ENCODE measurements at places on chromosomes 3 and 15.

GRCh38 chr15:55247766-55248427 is 41.7 kb downstream of the RAB27A start:
- DNase-seq, result no peak

GRCh38 chr3:145754605-145755289 is 406.2 kb downstream of the PLOD2 start:
- no peak for DNase-seq

GRCh38 chr3:65483480-65483879 is 555.2 kb downstream of the MAGI1 start:
- DNase-seq, result no peak

DNA sequence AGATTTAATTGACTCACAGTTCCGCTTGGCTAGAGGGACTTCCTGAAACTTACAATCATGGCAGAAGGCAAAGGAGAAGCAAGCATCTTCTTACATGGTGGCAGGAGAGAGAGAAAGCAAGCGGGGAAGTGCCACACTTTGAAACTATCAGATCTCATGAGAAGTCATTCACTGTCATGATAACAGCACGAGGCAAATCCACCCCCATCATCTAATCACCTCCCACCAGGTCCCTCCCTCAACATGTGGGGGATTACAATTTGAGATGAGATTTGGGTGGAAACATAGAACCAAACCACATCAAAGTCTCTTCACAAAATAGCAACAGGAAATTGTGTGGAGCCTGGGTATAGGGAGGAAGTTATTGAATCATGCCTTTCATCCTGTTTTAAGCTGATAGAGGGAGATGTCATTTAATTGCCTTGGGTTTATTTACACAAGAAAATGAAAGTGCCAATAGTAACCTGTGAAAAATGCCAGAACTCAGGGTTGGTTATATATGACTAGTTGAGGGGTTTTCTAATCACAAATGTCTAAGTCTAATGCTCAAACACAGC is 624.8 kb upstream of the LMCD1 start:
- peak; percentile 4 for DNase-seq

DNA sequence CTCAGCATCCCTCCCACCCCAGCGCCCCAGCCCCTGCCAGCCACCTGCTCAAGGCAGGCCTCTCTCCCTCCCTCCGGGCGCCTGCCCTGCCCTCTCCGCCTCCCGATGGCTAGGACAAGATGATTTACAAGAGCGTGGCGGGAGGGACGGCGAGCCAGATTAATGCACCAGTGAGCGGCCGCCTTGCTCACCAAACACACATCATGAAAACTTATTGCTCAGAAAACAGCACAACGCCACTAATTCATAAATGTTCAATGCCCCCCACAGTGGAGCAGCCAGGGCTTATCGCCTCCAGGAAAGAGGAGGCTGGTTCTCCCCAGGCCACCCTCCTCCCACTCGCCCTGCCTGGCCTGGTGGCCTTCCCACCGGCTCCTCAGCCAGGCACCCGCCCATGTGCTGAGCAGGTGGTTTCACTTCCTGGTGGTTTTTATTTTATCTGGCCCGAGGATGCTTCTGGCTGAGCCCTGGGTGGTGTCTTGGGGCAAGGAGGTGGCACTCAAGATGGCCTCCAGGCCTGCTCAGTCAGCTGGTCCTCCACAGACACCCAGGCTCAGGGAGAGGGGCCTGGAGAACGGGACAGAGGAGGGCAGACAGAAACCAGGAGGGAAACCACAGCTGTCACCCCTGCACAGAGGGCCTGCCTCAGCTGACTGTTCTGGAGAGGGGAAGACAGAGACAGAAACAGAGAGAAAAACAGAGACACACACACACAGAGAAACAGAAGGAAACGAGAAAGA is 284.9 kb downstream of the UACA start:
- no peak for DNase-seq

DNA sequence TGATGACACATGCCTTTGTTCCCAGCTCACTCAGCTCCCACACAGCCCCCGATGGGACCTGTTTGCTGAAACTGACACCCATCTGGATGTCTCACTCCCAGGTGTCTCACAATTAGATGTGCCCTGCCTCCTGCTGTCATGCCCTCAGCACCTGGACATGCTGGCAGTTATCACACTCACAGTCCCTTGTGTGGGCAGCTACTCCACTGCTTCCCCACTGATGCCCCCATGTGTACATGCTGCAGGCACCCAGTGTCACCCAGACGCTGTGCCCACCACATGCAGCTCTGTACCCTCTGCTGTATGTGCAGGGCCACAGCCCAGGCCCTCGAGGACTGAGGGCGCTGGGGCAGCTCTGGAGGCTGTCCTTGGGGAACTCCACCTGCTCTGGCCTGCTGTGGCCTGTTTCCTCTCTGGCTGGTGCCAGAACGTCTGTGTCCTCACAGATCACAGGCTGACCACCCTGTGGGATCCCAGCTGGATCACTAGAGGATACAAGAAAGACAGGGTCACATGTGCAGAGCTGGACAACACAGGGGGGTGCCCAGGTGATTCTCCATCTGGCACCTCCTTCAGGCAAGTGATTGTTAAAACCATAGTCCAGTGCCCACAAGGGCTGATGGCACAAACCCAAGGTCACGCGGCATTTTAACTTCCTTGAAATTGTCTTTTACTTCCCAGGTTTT is 14.0 kb downstream of the C3orf22 start:
- DNase-seq, result no peak

- no peak for DNase-seq
Measured at GRCh38 chr3:141367038-141367730, 1.1 kb upstream of the ZBTB38 start.

DNA sequence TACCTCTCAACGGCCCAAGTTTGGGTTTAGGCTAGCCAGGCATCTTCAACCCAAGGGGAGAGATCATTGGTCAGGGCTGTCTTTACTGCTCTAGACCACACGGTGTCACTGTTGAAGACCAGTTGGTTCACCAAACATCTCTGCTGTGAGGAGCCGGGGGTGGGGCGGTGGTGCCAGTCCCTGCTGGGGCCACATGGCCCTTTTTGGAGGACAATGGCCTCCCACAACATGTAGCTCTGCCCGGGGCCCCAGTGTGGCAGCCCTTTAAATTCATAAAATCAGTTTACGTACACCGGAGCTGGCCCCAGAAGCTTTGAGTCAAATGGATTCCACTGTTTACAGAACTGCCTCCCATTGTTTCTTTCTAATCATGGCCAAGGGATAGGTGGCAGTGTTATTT is 19.1 kb upstream of the TM4SF18 start:
- DNase-seq, result no peak

GRCh38 chr15:99970891-99971430 is 237.7 kb upstream of the LYSMD4 start:
- DNase-seq, result no peak

DNA sequence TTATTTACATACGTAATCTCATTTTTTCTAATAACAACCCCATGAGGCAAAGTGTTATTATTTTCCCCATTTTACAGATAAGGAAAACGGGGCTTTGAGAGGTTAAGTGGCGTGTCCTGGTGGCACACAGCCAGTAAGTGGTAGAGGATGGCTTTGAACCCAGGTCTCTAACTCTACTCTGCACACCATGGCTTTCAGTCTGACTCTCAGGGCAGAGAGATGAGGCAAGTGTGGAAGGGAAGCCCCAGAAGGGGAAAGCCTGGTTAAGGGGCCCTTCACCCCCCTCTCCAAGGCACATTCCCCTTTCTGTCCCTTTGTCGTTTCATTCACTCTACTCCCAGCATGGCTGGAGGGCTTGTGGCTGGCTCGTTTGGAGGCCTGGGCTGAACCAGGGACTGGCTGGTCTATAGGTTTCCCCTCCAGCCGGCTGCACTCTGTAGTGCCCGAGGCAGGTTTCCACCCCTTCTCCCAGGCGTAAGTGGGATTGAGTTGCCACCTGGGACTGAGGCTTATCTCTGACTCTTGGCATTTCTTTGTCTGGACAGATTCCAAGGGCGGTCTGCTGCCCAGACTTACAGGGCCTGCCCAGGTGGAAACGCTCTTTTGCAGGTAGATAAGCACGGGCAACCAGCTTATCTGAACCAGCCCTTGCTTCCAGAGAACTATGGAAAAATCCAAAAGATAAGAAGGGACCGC is 12.1 kb downstream of the SEMA4B start:
- DNase-seq, result no peak

Measured in activated naive CD4-positive, alpha-beta T cell (primary cell).